Activated T-helper 1 cell treated with anti-CD3 and anti-CD28 coated beads, Interleukin-2, amount 50 U/mL, for 16 hours (primary cell): ENCODE measurements at places on chromosomes 6 and 20.

GRCh38 chr6:117481926-117482239 lies 591 bp upstream of the DCBLD1 start:
- DNase-seq, result no peak

DNA sequence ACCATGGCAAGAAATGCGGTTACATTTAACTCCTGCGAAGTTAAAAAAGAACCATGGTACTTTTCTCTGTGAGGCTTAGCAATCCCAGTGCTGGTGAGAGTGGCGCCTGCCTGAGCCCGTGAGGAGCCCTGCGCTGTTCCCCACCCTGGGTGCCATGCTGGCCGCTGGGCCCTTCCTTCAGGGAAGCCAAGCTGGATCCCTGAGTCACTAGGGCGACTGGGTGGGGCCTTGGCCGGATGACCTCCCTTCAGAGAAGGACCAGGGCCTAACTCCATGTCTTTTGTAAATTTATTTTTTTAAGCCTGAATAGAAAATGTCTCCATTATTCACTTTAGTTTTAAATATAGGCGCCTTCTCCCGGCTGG lies 209.1 kb downstream of the ERMARD start:
- DNase-seq, result no peak

GRCh38 chr6:70219943-70220613 lies 82.8 kb downstream of the COL9A1 start:
- DNase-seq, result no peak

- DNase-seq, result no peak
These were observed 318.7 kb downstream of the SOX4 start for GRCh38 chr6:21912151-21912832.

GRCh38 chr6:33375143-33375671 lies 16.4 kb upstream of the KIFC1 start:
- no peak for DNase-seq

GRCh38 chr20:10492065-10492464 lies 57.0 kb downstream of the SLX4IP start:
- DNase-seq, result no peak

- DNase-seq, result no peak
These were observed 102.2 kb downstream of the SYCP2 start for GRCh38 chr20:59831024-59831915.

GRCh38 chr20:20370094-20370575 lies 2.2 kb downstream of the INSM1 start:
- DNase-seq, result no peak

- no peak for DNase-seq
These were observed 383.6 kb downstream of the BCKDHB start for GRCh38 chr6:80489911-80490635.

- no peak for DNase-seq
These were observed 63.3 kb upstream of the ZNF133 start for GRCh38 chr20:18224968-18225568.

DNA sequence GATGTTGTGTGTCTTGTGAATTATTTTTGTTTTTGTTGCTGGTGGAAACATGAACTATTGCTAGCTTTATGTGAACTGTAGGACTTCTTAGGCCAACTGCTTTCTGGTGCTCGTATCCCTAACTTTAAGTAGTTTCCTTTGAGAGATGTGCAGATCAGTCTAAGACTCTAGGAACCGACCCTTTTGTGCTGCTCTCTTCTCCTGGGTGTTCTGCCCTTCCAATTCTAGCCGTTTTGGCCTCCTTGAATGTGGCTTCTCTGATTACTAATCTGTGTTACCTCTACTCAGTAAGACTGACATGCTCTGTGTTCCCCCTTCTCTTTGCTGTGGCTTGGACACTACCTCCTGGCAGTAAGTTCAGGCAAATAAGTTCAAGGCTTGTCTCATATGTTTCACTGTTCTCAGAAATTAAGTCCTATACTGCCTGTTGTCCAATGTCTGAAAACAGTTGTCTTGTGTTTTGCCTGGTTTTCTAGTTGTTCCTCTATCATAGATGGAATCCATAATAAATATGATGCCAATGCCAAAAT lies 58.0 kb downstream of the FOXO3 start:
- DNase-seq, result no peak

DNA sequence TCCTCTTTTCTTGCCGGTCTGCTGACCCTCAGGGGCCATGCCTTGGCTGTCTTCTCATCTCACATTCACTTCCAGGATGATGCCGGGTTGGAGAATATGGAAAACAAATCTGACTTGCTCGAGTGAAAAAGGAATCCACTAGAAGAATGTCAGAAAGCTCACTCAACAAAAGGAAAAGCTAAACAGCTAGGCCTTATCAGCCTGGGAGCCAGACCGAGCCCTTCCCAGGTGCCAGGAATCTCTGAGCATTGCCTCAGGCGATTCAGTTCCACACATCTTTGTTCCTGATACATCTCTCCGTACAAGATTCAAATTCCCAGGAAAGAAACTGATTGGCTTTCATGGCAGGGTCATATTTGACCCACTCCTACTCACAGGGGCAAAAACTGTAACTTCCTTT lies 9.2 kb upstream of the OSER1 start:
- DNase-seq, result no peak

DNA sequence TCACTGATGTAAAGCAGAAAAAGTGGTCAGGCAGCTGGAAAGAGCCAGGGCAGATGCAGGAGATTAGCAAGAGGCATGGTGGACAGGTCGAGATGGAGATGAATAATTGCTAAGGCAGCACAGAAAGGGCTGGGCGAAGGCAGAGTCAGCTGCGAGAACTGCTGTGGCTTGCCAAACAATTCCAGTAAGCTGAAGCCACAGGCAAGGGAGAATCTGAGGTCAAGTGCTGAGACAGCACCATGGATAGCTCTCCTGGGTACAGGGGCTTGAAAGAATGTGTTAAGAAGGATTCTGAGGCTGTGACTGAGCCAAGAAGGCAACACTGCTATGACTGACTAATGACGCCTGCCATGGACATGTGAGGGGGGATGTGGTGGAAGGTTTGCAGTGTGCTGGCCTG lies 220.8 kb upstream of the FOXA2 start:
- DNase-seq, result no peak

DNA sequence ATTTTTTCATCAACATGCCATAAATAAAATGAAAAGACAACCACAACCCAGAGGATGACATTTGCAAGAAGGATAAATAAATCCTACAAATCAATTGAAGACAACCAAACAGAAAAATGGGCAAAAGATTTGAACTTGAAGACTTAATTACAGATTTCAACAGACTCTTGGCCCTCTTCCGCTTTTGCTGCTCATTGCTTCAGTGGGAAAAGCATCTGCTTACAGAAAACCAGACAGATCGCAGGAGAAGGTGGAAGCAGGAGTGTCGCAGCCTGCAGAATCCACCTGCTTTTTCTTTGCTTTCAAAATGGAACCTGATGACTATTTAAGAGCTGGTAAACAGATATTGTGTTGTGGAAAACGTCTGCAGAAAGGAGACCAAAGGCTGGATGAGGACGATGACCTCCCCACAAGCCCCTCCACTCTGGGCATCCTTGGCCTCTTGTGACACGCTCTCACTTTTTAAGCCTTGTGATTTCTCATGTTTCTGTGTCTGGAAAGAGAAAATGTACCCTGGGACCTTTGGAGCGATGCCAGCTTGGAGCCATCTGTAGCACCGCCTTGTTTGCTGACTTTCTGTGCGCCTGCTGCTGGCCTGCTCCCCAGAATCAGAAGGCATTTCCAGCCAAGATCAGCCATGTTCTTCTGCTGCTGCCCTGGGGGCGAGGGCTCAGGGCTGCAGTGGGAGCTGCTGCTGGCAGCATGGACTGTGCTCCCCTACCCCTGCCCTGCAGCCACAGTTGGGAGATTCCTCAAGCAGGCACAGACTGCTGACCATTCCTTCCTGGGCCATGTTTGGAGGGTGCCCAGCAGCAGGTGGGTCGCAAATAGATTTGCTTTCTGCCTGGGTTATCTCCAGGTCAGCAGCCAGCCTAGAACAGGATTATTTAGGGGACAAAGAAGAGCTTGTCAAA lies 3.6 kb upstream of the CSTL1 start:
- no peak for DNase-seq

DNA sequence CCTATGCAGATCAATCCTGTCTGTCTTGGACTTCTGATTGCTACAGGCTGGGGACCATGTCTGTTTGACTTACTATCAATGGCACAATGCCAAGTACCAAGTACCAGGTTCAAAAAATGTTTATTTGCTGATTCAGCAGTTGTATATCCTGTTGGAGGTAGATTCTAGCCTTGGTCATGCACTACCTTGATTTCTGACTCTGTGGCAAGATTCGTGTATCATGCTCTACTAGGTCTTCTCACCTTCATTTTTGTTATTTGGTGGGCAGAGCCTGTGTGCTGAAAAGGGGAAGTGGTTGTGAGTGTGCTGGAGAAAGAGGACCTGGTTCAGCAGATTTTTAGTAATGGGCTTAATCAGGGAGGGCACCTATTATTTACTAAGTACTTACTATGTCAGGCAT lies 192.4 kb upstream of the MYLIP start:
- DNase-seq, result no peak

GRCh38 chr6:20717743-20718142 lies 183.5 kb downstream of the CDKAL1 start:
- DNase-seq, result no peak

DNA sequence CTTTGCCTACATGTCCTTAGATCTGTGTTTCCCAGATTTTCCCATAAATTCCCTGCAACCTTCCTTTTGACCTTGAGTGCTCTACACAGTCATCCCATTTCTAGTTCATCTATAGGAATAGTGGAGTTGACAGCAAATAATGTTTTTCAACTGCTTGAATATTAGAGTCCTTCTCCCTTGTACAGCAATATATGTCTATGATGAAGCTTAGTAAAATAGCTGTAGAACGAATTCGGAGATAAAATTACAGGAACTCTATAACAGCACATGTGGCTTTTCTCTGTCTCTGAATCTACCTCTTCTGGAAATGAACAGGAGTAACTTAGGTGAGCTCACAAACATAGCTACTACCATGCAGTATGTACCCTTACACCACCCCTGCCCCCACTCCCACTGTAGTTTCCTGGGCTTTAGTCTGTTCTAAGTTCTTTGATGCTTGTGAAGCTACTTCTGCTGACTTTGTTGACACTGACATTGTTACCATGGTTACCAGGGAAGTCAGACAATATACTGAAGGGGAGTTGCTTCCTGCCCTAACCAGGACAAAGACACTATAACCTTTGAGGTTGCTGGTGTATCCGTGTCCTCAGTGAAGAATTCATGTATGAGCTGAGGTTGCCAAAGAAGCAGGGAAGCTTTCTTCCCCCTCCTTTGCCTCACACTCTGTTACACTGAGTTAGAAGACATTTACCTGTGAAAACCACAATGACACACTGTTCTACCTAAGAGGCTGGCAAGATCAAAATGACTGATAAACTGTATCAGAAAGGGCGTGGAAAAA lies 35.8 kb upstream of the SHLD1 start:
- DNase-seq, result peak; percentile 50

DNA sequence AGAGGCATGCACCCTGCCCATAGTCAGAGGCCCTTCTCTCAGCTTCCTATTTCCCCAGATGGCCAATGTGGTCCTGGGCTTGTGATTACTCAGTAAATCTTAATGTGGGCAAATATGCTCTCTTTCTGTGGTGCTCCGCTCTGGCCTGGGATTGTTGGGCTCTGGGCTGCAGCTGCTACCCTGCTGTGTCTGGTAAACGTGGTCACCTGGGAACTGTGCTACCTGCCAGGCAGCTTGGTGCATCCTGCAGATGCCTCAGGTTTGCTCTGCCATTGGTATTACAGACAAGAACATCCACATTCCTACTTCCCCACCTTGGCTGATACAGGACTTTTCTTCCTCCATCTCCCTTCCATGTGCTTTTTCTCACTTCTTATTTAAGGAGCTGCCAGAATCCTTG lies 611.5 kb upstream of the IMPG1 start:
- DNase-seq, result no peak

- no peak for DNase-seq
These were observed 240.8 kb upstream of the QKI start for GRCh38 chr6:163173741-163174140.

DNA sequence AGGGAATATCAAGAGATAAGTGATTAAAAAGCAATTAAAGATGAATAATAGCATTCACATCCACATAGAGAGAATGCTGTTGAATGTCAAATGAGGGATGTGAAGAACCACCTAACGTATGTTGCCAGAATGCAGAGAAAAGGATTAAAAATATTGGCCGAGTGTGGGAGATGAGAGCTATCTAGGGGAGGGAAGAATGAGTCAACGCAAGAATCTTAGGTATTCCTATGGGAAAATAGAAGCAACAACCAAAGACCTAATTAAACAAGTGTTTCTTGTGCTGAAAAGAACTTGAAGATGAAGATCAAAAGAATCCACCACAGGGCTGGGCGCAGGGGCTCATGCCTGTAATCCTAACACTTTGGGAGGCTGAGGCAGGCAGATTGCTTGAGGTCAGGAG lies 12.2 kb upstream of the RSPH3 start:
- no peak for DNase-seq

- no peak for DNase-seq
These were observed 96.2 kb downstream of the OTOR start for GRCh38 chr20:16844406-16844805.

- no peak for DNase-seq
These were observed 31.8 kb downstream of the L3MBTL3 start for GRCh38 chr6:130050230-130050629.

GRCh38 chr20:1484438-1485116 lies 6.6 kb downstream of the SIRPB2 start:
- DNase-seq, result no peak

DNA sequence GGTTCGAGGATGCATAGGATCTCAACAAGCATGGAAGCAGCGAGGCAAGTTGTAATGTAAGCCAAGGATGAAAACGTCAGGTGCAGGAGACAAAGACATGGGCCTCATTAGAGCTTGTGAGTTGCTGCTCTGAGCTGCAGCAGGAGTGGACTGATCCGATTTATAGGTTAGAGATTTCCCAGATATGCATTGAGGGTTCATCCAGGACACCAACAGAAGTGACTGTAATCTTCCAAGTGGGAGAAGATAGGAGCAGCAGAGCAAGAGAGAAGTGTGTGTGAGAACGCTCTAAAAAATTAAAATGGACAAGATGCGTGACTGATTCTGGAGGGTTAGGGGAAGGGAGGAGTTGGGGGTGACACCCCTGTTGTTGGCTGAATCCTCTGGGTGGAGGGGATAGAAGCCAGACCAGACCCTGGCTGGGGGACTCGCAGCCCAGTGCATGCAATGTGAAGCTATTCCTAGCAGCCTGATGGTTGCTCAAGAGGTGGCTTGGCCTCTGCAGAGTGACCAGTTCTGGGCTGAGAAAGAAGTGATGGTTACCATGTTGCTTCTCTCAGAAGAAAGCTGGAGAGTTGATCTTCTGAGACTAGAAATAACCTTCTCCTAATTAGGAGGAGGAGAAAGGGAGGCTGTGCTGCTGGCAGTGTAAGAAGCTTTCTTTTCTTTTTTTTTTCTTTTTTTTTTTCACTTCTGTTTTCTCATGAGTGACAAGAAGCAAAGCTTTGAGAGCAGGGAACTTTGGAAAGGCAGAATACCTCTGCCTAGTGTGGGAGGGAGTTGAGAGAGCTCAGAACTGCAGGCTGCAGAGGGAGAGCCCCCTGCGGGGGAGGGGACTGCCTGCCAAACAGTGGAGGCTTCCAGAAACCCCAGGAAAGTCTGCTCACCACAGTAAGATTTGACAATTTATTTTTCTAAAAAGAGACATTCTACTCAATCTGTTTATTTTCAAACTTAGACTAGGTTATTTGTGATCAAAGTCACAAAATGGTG lies 116.9 kb downstream of the SLX4IP start:
- no peak for DNase-seq

GRCh38 chr20:21020659-21021471 lies 85.3 kb downstream of the LINC00237 start:
- DNase-seq, result no peak
